Kasumi-1 (cell line): ENCODE measurements at places on chromosomes 16 and 17.

GRCh38 chr16:27452569-27453493 lies 50.9 kb downstream of the IL21R start:
- DNase-seq: no peak

DNA sequence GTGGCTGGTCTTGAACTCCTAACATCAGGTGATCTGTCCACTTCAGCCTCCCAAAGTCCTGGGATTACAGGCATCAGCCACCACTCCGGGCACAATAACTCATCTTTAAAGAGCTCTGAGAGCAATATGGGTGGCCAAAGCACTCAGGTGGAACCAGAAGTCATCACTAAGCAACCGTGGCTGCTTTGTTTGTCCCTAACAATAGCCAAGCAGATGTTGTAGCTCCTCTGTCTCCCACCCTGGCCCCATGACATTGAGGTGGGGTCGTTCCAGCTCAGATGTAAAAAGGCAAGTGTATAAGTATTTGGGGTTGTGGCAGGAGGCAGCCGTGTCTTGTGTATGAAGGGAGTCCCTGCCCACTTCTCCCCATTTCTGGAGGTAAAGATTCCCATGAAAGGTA lies 3.7 kb upstream of the SCIMP start:
- DNase-seq: no peak

- DNase-seq: no peak
Measured at GRCh38 chr16:57764341-57765159, 29.0 kb downstream of the KATNB1 start.

GRCh38 chr17:60356940-60357339 lies 35.0 kb downstream of the USP32 start:
- no peak for DNase-seq

DNA sequence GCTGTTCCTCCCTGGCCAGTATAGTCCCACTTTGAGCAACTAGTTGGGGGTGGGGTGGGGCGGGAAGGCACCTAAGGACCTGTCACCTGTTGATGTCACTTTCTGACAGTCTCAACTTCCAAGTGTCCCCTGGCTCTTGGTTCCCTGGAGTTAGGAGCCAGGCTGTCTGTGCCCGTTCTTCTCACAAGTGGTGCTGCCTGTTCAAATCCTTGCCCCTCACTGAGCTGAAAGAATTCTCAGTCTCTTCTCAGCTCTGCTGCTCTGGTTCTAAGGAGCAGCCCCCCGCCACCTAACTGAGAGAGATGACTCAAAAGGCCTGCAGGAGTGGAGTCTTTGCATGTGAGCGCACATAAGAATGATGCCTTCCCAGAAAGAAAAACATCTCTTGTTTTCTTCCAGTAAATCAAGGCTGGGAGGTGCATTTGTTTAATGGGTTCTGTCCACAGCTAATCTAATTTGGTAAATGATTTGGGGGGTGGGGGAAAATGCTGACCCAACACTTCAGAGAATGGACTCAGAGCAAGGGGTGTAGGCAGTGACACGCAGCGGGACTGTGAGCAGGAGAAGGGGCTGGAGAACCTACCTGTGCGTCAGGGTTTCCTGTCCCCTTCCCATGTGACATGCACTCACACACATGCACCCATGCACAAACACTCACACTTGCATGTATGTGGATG lies 78.2 kb upstream of the NLRP1 start:
- DNase-seq: no peak
